ENCODE measurements at places on chromosomes 2 and 18. TPM values are rescaled to one million over a fixed set of nuclear protein-coding genes. Genes with fewer than 3 reads are reported as not detected.

- no peak for DNase-seq
Measured at GRCh38 chr2:234292205-234292961, 204.5 kb downstream of the ARL4C start.

DNA sequence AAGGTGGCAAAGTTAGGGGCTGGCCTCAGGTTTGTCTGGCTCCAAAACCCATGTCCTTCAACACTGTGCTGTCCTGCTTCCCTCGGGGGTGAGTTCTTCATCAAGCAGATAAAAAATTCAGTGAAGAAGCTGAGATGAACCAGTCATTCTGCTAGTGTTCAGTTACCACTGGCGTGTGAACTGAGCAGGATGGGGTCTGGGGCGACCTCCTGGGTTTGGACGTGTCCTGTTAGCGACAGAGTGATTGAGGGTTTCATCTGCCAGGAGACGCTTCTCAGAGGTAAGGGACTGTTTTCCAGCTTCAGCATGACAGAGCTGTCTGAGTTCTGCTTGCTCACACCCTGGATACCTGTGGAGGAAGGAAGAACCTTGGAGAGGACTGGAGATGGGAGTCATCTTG, 14.6 kb downstream of the CEP68 start:
- no peak for DNase-seq

DNA sequence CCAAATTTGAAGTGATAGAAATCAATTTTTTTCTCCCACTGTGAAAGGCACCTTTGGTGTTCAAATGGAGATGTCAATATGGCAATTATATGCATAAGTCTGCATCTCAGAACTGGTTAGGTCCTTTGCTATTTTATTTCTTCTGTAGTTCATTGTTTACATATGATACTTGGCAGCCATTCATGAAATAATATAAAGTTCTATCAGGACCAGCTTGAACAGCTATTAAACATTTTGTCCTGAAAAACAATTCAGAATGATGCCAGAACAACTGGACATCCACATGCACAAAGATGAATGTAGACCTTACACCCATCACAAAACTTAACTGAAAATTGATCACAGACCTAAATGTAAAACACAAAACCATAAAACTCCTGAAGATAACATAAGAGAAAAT, 41.8 kb upstream of the ARHGAP28 start:
- no peak for DNase-seq

- DNase-seq, result no peak
Measured at GRCh38 chr2:104033399-104033798, 820.5 kb upstream of the POU3F3 start.

GRCh38 chr18:49976795-49977560, 163.6 kb upstream of the ACAA2 start:
- DNase-seq, result no peak

GRCh38 chr2:241545106-241545505, 13.4 kb upstream of the BOK start:
- DNase-seq, result no peak

The PROC gene
- total RNA-seq, result 1.4 TPM

The TMEM178A gene
- total RNA-seq, result 1.5 TPM
